ENCODE measurements at places on chromosomes 5 and 9. TPM values are rescaled to one million over a fixed set of nuclear protein-coding genes. Genes with fewer than 3 reads are reported as not detected.

KIAA0825 gene
- 1.5 TPM for total RNA-seq

SEMA4D gene
- 243 TPM for total RNA-seq

DNA sequence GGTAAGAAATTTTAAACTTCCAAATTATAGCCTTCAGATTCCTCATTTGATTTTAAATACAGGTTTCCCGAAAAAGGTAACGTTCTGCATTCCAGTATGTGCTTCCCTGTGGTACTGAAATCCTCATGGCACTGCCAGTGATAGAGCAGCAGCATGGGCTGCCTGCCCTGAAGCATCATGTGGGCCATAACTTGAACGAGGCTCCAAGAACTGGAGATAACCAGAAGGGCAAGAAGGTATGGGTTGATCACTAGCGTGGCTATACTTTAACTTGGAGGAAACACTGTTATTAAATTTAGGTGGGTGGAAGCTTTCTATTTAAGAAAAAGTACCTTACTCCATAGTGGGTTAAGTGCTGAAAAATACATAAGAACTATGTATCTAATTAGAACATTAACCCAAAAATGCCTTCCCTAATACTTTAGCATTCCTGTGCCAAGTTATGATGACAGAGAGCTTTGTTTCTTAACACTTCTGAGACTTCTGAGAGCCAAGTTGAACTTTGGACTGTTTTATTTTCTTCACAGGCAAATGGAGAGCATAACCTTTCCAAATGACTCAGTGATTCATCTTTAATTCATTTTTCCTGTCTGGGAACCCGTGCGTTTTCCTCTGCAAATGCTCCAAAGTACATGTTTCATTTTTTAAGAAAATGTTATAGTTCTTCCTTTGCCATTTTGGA is 191.5 kb upstream of the GNA14 start:
- no peak for DNase-seq

DNA sequence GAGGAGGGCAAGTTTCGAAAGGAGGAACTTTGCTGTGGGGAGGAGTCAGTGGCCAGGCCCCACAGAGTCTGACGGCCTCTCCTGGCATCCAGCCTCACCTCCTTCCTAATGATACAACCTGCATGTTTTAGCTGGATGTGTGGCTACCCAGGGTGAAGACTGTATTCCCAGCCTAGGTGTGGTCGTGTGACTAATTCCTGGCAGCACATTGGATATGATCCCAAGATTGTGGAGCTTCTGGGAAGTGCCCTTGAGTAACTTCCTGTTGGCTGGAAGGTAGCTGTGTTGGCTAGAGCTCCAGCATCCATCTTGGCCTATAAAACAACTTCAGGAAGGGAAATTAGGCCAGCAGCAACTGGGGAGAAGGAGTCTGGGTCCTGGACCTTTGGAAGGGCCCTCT is 19.0 kb upstream of the LPCAT1 start:
- no peak for DNase-seq

- no peak for DNase-seq
Observed at GRCh38 chr9:13715430-13715829, 435.9 kb upstream of the MPDZ start.

DNA sequence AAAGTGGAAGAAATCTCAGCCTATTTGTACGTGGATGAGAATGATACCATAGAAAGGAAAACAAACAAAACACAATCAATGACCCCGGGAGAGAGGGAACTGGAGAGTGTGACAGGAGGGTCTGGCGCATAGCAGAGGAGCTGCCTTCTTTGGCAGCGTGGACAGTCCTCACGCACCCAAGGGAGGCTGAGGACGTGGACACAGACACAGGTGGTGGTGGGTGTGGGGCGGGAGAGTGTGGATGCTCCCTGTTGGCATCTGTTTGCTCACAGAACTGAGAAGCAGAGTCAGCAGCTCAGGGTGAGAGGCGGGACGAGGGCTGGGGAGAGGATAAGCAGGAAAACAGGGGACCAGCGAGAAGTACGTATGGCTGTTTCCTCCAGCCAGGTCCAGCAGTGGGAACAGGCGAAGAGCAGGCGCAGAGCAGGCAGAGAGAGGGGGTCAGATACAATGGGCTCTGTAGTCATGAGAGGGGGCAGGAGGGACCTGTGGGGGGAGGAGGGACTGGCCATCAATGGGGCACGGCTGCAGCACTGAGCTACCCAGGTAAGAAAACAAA is 10.0 kb downstream of the CMBL start:
- no peak for DNase-seq

- DNase-seq: no peak
Observed at GRCh38 chr9:112892981-112893380, 2.3 kb upstream of the SLC46A2 start.

DNA sequence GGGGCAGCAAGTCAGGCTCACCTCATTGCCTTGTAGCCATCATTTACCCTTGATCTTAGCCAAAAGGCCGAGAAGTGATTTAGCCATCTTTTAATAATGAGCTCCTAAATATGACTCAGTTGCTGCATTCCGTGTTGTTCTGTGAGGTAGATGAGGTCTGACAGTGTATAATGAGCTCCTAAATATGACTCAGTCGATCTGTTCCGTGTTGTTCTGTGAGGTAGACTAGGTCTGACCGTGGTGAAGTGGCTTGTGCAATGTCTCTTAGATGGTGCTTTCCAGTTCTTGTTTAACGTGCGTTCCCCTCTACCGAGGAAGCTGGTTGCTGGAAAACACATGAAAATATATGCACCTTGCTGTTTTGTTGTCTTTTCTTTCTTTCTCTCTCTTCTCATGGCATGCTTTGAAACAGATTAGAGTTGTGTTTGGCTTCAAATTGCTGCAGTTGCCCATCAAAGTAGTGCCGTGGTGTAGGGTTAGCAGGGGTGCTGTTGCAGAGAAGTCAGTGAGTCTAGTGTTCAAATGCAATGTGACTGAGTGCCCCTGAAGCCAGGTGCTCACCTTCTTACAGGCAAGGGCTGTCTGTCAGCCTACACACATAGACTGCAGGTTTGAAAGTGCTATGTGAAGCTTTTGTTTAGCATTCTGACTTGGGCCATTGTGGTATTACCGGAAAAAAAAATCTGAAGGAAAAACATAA is 118.6 kb downstream of the KDM4C start:
- no peak for DNase-seq

DNA sequence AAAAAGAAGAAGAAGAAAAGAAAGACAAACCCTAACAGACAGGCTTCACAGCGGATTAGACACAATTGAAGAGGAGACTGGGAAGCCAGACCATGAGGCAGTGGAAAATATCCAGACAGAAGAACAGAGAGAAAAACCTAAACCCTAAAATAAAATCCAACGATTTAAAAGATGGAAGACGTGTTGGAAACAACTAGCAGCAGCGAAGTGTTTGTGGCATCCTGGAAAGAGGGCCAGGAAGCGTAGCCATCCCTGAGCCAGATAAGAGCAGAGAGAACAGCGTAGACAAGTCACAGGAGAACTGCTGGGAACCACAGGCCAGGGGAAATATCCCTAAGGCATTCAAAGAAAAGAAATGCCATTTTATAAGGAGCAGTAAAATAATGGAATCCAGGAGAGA is 39.7 kb upstream of the NKD2 start:
- no peak for DNase-seq

DNA sequence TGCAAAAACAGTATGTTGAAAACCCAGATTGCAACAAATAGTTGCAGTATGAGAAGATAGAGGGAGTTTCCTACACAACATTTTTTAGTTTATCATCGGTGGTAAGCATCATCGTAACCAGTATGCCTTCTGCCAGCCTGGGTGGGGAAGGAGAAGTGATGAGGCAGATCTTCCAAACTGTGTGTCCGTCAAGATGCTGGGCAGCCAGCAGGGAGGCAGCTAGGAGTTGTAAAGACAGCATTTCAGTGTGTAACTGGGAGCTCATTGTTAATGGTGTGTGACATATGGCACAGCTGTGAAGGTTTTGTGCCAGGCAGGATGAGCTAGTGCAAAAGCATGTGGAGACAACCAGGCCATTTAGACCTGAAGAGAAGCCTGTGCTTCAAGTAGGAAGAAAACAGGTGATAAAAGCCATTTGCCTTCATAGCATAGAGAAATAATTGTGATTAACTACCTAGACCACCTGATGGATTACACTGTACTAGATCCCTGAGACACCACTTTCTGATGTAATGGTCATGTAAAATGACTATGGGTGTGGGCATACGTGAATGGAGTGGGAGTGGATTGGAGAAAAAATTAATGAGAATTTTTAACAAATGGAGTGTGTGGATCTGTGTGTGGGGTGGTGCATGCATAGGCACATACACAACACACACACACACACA is 347.0 kb upstream of the ADAMTSL1 start:
- no peak for DNase-seq

DNA sequence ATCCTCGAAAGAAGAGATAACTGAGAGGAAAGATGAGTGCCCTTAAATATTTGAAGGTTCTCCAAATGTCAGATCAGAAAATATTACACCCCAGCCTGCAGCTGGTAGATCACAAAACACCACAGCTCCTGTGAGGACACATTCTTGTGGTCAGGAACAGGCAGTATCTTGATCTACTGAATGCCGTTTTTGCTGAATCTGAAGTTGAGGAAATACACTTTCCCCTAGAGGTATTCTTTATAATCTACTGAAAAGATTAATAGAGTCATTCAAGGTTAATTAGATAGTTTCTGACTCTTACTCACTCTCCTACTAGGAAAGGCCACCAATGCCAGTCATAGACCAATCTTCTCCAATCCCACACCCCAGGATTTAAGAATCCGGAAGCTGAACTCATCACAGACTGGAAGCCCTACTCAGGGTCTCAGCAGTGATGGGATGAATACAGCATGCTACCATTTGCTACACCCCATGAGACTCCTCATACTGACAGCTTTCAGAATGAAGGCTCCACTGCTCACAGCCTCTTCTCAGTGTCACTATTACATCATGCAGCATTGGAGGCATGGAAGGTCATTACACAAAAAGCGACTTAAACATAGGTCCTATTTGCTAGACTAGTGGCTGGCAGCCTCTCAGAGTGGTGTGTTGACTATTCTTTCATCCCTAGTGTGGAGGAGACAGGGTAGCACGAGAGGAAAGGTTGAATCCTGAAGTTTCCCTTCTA is 143.9 kb upstream of the SLC1A3 start:
- no peak for DNase-seq

All from CD8-positive, alpha-beta memory T cell (primary cell).